ENCODE measurements at places on chromosomes 11 and 22.

DNA sequence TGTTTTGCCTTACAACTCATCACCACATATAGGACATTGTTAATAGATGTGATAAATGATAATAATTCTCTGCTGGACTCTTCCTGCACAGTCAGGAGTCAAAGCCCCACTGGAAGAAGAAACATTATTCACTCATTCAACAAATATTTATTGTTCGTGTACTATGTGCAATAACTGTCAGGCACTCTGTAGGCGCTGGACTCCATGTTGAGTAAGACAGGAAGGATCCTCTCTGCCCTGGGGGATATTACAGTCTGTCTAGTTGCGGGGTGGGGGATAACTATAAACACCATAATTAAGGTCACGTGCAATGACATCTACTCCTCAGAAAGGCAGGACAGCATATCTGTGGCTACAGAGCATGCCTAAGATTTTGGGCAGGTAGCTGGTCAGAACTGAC lies 281.1 kb downstream of the FAT3 start:
- no peak for DNase-seq

DNA sequence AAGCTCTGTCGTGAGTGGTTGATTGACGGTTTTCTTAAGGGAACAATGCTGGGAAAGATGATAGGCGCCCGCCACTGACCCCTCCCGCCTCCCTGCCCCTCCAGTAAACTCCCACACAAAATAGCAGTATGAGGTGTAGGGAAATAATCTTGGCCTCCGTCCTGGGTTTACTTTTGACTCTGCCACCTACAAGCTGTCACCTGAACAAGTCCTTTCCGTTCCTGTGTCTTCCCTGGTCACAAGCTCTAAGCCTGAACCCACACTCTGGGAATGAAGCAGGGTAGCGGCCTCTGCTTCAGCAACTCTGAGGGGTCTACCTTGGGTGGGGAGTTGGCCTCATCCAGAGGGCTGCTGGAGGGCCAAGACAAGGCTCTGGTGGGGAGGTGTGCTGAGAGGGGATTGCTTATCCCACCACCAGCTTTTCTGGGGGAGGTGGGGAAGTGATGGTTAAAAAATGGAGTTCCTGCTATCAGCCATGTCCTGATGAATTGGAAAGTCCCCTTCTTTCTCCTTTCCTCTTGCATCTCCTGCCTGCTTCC lies 87.8 kb downstream of the CEP164 start:
- no peak for DNase-seq

DNA sequence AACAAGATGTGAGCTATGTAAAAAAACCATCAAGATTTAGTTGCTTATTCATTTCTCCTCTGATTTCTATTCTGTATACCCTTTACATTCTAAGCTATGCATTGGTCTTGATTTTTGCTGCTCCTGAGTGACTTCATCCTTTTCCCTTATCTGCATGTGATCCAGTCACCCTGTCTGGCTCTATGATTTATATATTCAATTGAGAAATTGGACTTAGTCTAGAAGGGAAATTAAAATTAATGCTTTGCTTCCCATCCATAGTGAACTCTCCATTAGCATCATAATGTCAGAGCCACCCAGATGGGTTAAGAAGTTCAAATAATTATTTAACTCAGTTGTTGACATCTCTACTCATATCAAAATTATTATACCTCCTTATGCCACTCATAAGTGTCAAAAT lies 5.0 kb downstream of the JRKL start:
- no peak for DNase-seq

DNA sequence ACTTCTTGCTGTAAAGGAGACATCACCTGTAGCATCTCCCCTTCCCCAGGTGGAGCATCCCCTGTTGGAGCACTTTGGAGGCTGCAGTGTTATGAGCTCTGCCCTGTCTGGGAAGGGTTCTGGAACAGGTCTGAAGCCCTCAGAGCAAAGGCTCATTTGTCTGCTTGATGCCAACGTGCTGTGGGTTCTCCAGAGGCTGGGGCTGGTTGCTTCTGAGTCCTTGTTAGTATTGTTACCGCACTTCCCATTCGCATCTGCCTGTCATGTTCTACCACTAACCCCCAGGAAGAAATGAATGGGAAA lies 73.1 kb downstream of the PACS1 start:
- no peak for DNase-seq

GRCh38 chr22:47064416-47064815 lies 302.0 kb downstream of the TBC1D22A start:
- DNase-seq: no peak

- DNase-seq: no peak
Measured at GRCh38 chr11:61327669-61328071, 5.2 kb downstream of the DDB1 start.

DNA sequence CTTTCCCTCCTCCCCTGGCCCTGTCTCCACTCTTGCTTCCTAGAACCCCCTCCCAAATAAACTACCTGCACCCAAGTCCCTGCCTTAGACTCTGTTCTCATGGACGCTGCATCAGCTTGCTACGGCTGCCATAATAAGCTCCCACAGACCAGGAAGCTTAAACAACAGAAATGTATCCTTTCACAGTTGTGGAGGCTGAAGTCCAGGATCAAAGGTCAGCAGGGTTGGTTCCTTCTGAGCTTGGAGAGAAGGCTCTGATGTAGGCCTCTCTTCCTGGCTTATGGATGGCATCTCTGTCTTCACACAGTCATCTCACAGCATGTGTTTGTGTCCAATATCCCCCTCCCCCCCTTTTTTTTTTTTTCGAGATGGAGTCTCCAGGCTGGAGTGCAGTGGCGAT lies 23.4 kb downstream of the CBX7 start:
- DNase-seq: no peak

All from NCI-H1694 (cell line).